Posterior vena cava (tissue), 2 donors: ENCODE measurements at places on chromosomes 3 and 15. TPM values are rescaled to one million over a fixed set of nuclear protein-coding genes. Genes with fewer than 3 reads are reported as not detected.

DNA sequence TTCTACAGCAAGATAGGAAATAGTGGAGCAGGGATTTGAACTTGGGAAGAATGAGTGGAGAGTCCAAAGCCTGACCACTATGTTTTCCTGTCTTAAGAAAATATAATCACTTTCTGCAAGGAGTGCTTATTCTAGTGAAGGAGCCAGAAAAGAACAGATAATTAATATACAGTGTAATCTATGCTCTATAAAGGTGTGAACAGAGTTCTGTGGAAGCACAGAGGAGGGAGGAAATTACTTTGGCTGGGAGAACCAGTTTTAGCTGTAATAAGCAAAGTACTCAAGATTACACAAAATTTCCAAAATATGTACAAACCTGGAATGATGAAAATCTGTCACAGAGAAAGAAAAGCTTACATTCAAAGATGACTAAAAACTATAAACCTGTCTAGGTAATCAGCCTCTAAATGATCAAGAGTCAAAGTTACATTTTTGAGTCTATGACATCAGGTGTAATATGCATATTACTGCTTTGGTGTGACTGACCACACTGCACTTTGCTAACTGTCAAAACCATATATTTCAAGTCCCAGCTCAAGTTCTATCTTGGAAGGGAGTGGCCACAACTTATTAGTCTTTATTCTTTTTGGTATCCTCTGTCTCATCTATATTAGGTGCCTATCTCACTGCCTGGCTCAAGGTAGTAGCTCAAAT lies 40.7 kb upstream of the MB21D2 start:
- no peak for DNase-seq

DNA sequence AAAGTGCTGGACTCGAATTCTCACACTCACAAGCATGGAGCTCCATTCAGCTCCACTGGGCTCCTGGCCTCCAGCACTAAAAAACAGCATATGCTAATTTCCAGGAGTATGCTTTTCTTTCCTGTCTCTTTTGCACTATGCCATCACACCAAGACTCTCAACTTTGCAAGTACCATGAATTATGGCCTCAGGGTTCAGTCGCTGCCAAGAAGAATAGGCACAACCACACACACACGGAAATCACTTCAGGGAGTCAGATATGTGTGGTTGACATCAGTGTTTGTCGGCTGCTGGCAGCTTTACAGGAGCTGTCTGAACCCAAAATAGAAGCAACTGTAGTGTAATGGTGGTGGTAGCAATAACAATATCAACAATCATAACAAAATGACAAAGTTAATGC lies 305.0 kb upstream of the SLCO3A1 start:
- no peak for DNase-seq

GRCh38 chr3:29763115-29763514 lies 482.2 kb downstream of the RBMS3 start:
- no peak for DNase-seq

DNA sequence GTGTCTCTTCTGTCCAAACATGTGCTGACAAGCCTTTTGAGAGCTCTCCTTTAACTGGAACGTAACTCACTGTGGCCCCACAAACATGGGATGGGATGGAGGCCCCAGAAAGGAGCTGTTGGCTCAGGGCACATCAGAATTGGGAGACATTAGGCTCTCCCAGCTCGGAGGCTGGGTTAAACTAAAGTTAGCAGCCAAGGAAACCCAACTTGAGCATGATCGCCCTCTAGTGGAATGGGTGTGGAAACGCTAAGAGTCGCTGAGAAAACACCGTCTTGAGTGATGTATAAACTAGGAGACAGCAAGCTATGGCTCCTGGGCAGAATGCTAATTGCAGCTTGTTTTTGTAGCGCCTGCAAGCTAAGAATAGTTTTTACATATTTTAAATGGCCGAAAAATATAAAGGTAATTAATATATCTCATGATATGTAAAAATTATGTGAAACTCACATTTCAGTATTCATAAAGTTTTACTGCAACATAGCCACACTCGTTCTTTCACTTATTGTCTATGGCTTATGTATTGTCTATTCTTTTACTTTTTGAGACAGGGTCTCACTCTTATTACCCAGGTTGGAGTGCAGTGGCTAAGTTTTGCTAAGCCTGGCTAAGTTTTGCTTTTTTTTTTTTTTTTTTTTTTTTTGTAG lies 138.8 kb upstream of the HACD2 start:
- DNase-seq, result no peak

DNA sequence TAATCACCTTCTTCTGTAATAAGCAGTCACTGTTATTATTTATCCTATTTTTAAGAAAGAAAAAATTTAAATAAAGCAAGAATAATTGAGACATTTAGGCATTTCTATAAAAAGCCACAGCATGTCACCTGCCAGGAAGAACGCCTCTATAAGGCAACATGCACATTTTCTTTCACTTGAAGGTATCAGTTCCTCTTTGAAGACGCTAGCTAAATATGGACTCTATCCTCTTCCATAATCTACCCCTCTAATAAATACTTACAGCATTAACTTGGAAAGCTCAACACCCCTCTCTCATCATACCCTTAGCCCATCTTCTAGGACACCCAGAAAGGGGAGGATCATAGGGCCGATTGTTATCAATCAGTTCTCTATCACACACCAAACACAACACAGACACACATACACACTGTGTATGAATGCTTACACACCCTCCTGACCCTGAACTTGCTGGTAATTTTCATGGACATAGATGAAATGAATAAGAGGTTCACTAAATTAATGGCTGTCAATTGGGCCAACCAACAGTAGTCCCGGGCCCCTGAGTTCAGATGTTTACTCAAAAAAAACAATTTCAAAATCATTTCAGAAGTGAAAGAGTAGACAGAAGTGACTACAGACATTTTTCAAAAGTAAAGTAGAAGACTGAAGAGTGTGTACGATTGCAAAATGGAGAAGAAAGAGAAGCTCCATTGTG lies 102.5 kb downstream of the ZMAT3 start:
- no peak for DNase-seq

GRCh38 chr15:88907111-88907510 lies 6.1 kb downstream of the MFGE8 start:
- DNase-seq, result no peak

DNA sequence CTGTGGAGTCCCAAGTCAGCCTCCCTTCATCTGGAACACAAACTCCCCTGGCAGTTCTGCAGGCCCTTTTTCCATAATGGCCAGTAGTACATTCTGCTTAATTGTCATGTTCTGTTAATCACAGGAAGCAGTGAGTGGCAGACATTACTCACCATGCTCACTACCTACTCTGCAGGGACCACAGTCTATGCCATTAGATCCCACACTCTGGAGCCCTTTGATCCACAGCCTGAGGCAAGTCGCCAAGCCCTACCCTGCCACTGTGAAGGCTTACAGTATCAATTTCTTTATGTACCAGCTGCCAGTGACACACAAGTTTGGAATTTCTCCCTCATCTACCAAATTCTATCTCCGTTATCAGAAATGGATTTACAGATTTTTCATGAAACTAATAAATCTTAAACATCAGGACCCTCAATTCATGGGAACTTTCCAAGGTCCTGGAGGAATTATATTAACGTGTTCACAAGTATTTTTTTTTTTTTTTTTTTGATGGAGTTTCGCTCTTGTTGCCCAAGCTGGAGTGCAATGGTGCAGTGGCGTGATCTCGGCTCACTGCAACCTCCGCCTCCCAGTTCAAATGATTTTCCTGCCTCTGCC lies 20.6 kb upstream of the WWTR1 start:
- no peak for DNase-seq

GRCh38 chr3:71031914-71032521 lies 551.5 kb downstream of the FOXP1 start:
- no peak for DNase-seq

DNA sequence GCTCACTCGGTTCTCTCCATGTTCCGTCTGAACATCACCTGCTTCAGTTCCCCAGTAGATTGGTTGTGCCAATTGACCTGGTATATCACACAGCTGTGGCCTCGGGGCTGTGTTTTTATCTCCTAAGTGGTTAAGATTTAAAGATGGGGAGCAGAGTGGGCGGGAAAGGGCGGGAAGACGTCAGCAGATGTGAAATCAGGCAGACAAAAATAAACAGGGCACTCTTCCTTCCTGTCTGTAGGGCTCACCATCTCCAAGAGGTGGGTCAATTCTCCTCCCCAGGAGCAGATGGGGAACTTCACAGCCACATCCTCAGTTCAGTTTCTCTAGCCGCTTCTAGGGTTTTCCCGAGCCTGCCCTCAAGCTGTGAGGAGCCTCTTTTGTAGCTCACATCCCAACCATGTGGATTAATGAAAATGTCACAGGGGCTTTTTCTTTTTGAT lies 26.8 kb upstream of the LIMD1 start:
- no peak for DNase-seq

GRCh38 chr3:126194713-126195305 lies 14.4 kb upstream of the ALDH1L1 start:
- no peak for DNase-seq

- no peak for DNase-seq
These were observed 36.2 kb upstream of the LRTM1 start for GRCh38 chr3:54964081-54964480.

DNA sequence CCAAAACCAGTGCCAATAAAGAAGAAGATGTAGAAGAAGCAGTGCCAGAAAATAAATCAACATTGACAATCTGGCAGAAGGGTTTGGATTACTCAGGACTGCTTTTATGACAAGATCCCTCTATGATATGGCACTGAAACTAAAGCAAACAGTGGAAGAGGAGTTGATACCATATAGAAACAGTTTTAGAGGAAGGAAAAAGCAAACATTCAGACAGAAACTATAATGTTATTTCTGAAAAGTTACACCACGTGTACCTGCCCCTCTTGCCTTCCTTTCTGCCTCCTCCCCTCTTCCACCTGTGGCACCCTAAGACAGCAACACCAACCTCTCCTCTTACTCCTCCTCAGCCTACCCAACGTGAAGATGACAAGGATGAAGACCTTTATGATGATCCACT lies 63.0 kb downstream of the SFMBT1 start:
- DNase-seq, result no peak

- DNase-seq, result no peak
These were observed 5.5 kb downstream of the ADGRG7 start for GRCh38 chr3:100614941-100615340.

DNA sequence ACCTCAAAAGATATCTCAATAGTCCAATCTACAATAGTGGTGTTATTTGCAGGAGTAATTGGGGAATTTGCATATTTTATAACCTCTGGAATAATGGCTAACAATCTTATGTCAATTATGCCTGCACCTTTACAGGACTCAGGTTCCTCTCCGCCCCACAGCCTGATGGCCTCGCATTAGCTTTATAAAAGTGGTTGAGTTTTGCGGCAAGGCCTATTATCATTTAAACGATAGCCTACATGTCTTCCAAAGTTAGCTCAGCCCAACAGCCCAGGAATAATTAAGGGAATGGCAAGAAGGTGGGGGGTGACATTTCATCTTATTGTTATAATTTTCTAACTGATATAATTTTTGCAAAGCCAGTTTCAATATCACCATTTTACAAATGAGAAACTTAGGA lies 97.3 kb downstream of the RTP4 start:
- DNase-seq, result no peak

CYP8B1 gene
- 0.14 TPM for total RNA-seq

SCN11A gene
- total RNA-seq, result 0.29 TPM

DNAH12 gene
- total RNA-seq, result 0.19 TPM

TUBGCP5 gene
- 13.6 TPM for total RNA-seq

CHL1 gene
- total RNA-seq, result 7.8 TPM

CDHR4 gene
- total RNA-seq, result 0.46 TPM

GOLGA6L7 gene
- total RNA-seq, result not detected

HESX1 gene
- 0.83 TPM for total RNA-seq

LHFPL4 gene
- total RNA-seq, result not detected

GOLGA8G gene
- total RNA-seq, result not detected

XRN1 gene
- 42.0 TPM for total RNA-seq
